Left ventricle myocardium inferior (tissue), 1 donor: ENCODE measurements at places on chromosomes 2 and 18.

GRCh38 chr18:24031318-24031717, 16.8 kb downstream of the TTC39C start:
- H3K4me3 ChIP-seq = no peak overlapping the region
- no peaks in the 10 kb centered on the region for H3K4me1 ChIP-seq
- DNase-seq = no peak
- no peak overlapping the region for H3K27ac ChIP-seq

DNA sequence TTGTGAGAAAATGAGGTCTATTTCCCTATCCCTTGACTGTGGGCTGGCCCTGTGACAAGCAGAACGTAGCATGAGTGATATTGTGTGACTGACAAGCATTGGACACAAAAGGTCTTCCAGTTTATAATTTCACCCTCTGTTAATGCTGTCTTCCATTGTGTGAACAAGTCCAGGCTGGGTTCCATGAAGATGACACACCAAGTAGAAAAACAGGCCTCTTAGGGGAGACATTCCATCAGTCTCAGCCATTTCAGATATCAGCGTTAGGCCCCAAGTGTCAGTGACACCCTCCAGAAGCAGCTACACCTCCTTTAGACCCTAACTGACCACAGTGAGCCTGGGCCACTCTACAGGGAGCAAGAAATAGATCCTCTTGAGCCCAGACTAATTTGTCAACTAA, 511.3 kb downstream of the FBXO15 start:
- no peaks in the 10 kb centered on the region for H3K4me1 ChIP-seq
- DNase-seq = no peak
- H3K36me3 ChIP-seq = no peaks in the 10 kb centered on the region
- H3K27me3 ChIP-seq = no peaks in the 10 kb centered on the region
- no peak overlapping the region for H3K4me3 ChIP-seq

DNA sequence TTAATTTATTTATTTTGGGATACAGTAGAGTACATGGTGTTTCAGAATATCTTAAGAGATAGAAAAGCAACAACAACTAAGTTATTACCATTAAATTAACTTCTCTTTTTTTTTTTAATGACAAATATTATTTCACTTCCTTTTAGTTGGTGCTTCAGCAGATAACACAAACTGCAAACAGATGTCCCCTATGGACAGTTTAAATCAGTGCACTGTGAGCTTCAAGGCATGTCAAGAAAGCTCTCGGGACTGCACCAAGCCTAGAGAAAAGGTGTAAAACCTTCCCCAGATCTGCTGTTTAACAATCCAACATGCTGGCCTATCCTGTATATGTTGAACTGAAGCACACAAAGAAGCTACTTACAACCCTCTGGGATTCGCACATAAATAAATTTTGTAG, 122.7 kb downstream of the TCF4 start:
- no peaks in the 10 kb centered on the region for H3K27me3 ChIP-seq
- H3K27ac ChIP-seq = peak overlapping the region; percentile 20
- H3K4me3 ChIP-seq = no peak overlapping the region
- peaks cover 4% of the 10 kb centered on the region for H3K36me3 ChIP-seq
- DNase-seq = no peak

DNA sequence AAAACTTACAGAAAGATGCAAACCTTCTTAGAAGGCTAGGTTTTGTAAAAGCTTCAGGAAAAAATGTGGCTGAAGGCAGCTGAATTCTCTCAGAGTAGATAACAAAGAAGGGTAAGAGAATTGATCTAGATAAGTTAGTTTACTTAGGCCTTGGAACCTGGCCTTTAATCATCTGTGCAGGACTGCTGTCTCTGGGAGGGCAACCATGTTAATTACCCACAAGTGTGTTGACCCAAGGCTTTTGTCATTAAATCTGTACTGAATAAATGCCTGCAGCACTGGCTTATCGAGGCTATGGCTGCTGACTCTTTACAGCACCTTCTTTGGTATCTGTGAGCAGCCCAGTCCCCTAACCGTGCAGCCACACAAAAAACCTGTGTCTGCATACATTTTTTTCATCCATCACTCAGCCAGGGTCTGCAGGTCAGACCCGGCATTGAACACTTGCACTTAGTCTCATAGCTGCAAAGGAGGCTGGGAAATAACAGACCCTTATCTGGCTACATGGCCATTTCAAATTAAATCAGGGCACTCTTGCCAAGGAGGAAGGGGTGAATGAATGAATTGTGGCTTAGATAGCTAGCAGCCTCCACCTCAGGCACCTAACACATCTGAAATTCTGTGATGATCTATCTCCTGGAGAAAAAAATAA, 120.2 kb upstream of the MSH2 start:
- no peaks in the 10 kb centered on the region for H3K36me3 ChIP-seq
- H3K4me1 ChIP-seq = no peaks in the 10 kb centered on the region
- H3K4me3 ChIP-seq = no peak overlapping the region
- H3K27me3 ChIP-seq = no peaks in the 10 kb centered on the region

DNA sequence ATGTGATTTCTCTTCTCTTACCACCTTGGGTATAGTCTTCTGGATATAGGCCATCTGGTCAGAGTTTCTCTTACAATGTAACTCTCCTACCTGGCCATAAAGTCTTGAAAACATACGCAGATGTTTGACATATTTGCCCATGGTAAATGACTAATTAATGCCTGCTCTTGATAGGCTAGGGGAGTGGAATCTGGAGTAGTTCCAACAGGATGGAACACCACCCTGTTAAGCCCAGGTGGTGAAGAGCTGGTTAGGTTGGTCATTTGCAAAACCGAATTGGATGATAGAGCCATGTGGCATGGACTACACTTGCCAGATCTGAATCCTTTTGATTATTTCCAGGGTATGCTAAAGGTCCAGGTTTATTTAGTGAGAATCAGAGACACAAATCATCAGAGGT, 36.5 kb downstream of the HADHB start:
- no peak overlapping the region for H3K4me3 ChIP-seq
- no peak for DNase-seq
- no peaks in the 10 kb centered on the region for H3K27me3 ChIP-seq
- peaks cover 100% of the 10 kb centered on the region for H3K36me3 ChIP-seq
- H3K4me1 ChIP-seq = peaks cover 7% of the 10 kb centered on the region
- H3K27ac ChIP-seq = no peak overlapping the region
